ENCODE measurements at places on chromosomes 7 and 10.

GRCh38 chr10:22625516-22626290 lies 88.7 kb downstream of the PIP4K2A start:
- DNase-seq, result no peak

- DNase-seq, result no peak
Measured at GRCh38 chr10:62075912-62076311, 174.4 kb downstream of the ARID5B start.

DNA sequence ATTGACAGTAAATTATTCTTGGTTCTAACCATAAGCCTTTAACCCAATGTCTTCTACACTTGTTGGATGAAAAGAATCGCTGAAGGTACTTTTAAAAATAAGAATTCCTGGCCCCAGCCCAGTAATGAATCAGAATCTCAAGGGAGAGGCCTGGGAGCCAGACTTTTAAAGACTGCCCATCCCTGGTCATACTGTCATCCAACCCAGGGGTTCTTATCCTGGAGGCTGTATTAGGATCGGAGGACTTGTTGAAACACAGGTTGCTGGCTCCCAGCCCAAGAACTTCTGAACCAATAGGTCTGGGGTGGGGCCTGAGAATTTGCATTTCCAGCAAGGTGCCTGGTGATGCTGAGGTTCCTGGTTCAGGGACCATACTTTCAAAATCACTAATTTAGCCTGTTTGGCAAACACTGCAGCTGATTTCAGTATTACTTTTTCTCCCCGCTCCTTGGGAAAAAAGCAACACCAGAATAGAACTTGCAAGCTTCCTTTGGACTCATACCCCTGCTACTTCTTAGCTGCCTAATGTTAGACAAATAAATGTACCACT lies 79.5 kb upstream of the FAM133B start:
- DNase-seq, result no peak

GRCh38 chr7:41999736-42000283 lies 237.2 kb downstream of the GLI3 start:
- DNase-seq, result no peak

Data from activated gamma-delta T cell treated with anti-CD3 and anti-CD28 coated beads, Interleukin-2, amount 50 U/mL, for 16 hours (primary cell).